Natural killer cell treated with Interleukin-12 subunit alpha and Interleukin-12 subunit beta and Interleukin-15 and Interleukin-18, amount 100 ng/mL, for 72 hours (primary cell): ENCODE measurements at places on chromosomes 7 and 10. TPM values are rescaled to one million over a fixed set of nuclear protein-coding genes. Genes with fewer than 3 reads are reported as not detected.
A peak's percentile ranks its signal among the peaks of the same experiment; 100 is the strongest.

DNA sequence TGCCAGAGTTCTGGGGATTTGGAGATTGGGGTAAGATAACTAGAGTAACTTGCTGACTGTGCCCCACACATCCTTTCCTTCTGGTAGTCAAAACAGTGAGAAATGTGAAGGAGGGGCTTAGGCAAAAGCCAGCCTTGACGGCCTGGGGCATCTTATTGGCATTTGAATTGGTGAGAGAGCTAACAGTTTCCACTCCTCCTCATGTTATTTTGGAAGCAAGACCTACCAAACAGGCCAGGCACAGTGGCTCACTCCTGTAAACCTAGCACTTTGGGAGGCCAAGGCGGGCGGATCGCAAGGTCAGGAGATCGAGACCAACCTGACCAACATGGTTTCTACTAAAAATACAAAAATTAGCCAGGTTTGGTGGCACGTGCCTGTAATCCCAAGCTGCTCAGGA is 596.6 kb downstream of the GRM8 start:
- no peak overlapping the region for H3K4me3 ChIP-seq
- H3K36me3 ChIP-seq, result no peaks in the 10 kb centered on the region
- no peaks in the 10 kb centered on the region for H3K4me1 ChIP-seq
- no peak overlapping the region for H3K27ac ChIP-seq
- no peaks in the 10 kb centered on the region for H3K27me3 ChIP-seq
- DNase-seq, result no peak

DNA sequence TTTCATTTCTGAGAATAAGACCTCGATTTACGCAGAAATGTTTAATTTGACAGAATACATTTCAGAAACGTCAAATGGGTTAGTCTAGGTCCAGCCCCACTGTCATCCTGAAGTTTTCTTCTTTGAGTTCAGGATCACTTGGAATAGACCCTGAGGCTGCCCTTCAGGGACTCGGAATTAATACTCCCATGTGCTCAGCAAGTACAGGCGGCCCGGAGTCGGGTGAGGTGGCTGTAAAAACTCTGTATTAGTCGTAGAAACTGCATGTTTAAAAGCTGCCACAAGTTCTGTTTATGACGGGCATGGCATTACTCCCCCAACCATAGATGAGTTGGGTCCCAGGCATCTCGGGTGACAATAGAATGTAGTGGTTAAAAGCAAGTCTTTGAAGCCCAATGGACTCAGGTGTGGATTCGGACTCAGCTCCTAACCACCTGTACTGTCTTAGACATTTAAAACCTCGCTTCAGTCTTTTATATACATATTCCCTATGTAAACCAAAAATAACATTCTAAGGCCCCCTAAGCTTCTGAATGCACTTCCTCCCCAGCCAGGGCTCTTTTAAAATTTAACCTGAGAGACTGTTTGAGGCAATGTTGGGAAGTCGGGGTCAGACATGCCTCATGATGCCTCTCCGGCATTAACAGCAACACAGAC is 216.3 kb downstream of the ADARB2 start:
- no peak for DNase-seq
- H3K27me3 ChIP-seq, result peaks cover 3% of the 10 kb centered on the region
- H3K4me3 ChIP-seq, result no peak overlapping the region
- no peaks in the 10 kb centered on the region for H3K36me3 ChIP-seq

DNA sequence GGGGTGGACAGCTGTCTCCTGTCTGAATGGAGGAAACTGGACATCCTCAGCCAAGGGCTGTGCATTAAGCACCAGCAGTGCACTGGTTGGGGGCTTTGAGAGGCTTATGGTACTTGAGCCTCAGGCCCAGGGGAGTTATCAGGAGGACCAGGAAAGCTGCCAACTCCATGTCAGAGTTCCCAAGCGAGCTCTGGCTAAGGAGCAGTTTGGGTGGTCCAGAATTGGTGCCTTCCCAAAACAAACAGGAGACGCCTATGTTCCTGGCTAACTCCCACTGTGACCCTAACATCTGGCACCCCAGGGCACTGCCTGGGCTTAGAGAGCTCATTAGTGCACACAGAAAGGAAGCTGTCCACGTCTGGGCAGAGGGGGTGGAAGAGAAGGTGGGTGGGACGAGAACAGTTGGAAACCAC is 408.6 kb upstream of the NPVF start:
- no peaks in the 10 kb centered on the region for H3K36me3 ChIP-seq
- H3K4me1 ChIP-seq, result no peaks in the 10 kb centered on the region
- H3K27me3 ChIP-seq, result peaks cover 5% of the 10 kb centered on the region
- no peak for DNase-seq
- no peak overlapping the region for H3K27ac ChIP-seq

DNA sequence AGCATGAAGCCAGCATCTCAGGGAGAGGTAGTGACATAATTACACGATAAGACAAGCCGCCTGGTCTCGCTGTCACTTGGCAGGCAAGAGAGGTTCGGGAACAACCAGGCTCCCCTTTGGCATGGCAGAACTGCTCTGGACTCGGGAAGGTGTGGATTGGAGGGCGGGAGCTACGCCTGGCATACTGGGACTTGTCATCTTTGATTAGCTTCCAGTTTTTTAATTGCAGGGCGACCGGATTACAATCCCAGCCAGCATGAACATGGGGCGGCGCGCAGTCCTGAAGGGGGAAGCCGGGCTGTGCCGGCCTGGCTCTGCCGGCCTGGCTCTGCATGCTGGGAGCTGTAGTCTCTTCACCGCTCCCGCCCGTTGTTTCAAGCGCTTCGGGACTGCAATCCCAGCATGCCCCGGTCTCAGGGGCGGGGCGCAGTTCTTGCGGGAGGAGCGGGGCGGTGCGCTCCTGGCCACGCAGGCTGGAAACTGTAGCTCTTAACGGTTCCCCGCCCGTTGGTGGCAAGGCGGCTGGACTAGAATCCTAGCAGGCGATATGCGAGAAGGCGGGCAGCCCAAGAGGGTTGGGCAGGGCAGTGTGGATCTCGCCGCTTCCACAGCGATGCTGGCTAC is 45.5 kb upstream of the ZNF716 start:
- H3K4me1 ChIP-seq, result no peaks in the 10 kb centered on the region
- no peak for DNase-seq
- H3K27me3 ChIP-seq, result no peaks in the 10 kb centered on the region
- peaks cover 8% of the 10 kb centered on the region for H3K36me3 ChIP-seq
- H3K27ac ChIP-seq, result no peak overlapping the region

DNA sequence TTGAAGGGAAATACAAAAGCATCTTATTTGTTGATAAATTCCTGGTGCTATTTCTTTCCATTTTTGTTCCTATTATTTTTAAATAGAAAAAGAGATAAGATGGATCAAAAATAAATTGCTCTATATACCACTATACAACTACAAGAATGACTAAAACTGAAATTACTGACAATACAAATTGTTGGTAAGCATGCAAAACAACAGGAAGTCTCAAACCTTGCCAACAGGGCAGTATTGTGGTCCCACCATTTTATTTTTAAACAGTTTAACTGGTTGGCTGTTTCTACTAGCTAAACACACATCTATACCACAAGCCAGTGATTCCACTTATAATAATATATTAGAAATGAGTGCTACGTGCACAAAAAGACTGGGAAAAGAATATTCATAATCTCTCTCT is 213.0 kb downstream of the JAZF1 start:
- no peak for DNase-seq
- peaks cover 37% of the 10 kb centered on the region for H3K4me1 ChIP-seq
- H3K27me3 ChIP-seq, result no peaks in the 10 kb centered on the region
- H3K27ac ChIP-seq, result no peak overlapping the region
- no peaks in the 10 kb centered on the region for H3K36me3 ChIP-seq
- H3K4me3 ChIP-seq, result no peak overlapping the region

DNA sequence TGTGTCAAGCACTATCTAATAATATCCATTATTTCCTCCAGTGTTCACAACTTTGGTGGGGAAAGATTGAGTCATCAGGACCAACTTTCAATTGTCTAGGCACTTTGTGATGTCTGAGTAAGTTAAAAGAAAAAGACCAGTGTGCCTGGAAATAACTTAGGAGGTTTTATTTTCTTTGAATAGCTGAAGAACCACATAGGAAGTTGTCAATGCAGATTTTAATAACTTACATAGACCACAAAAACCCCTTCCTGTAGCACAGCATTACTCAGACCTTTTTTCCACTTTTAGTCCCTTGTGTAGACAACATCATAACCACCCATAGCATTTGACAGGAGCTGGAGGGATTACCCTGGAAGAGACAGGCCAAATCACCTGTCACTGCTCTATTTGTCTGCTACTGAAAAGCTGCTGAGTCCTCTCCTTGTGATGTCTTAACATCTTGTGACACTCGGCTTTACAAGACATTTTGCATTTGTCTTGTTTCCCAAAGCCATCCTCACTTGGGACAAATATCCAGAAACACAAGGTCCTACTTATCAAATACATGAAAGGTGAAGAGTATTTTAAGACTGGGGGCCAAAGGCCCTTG is 241.5 kb upstream of the PTER start:
- H3K36me3 ChIP-seq, result peaks cover 20% of the 10 kb centered on the region
- peak overlapping the region; percentile 66 for H3K4me3 ChIP-seq
- H3K4me1 ChIP-seq, result peaks cover 23% of the 10 kb centered on the region
- H3K27ac ChIP-seq, result peak overlapping the region; percentile 95
- no peak for DNase-seq
- no peaks in the 10 kb centered on the region for H3K27me3 ChIP-seq

GRCh38 chr10:51867956-51868355 is 168.6 kb upstream of the CSTF2T start:
- H3K36me3 ChIP-seq, result no peaks in the 10 kb centered on the region
- no peak overlapping the region for H3K27ac ChIP-seq
- DNase-seq, result no peak
- no peaks in the 10 kb centered on the region for H3K4me1 ChIP-seq

DNA sequence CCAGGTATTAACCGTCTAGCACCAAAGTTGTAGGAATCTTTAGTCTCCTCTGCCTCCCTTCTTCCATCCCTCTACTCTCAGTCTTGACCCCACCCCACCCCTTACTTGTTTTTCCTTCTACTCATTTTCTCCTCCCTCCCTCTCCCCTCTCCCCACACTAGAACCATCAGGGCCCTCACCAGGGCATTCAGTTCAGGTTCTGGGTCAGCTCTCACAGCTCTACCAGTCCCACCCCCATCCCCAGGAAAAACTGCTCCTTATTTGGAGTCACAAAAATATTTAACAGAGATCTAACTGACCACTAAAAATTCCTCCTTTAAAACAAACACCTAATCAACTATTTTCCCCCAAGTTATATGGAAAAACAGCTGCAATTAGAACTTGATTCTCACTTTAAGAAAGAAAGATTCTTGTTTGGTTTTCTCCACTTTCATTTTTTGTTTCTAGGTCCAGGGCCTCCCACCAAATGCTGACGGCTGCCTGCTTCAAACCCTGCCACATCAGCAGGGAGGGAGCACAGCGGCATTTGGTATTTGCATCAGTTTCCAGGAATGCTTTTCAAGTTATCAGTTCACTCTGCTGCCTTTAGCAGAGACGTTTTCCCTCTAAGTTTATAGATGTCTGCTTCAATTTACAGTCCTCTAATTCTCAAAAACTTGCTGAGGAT is 2.8 kb upstream of the COL1A2 start:
- H3K27me3 ChIP-seq, result peaks cover 27% of the 10 kb centered on the region
- no peak overlapping the region for H3K4me3 ChIP-seq
- no peak overlapping the region for H3K27ac ChIP-seq
- H3K4me1 ChIP-seq, result no peaks in the 10 kb centered on the region
- no peaks in the 10 kb centered on the region for H3K36me3 ChIP-seq

Gene ANLN
- total RNA-seq, result 31.1 TPM

GRCh38 chr7:24455813-24456525 is 117.3 kb upstream of the PALS2 start:
- H3K27me3 ChIP-seq, result peaks cover 7% of the 10 kb centered on the region
- no peaks in the 10 kb centered on the region for H3K36me3 ChIP-seq
- no peak overlapping the region for H3K4me3 ChIP-seq
- no peak overlapping the region for H3K27ac ChIP-seq
- no peaks in the 10 kb centered on the region for H3K4me1 ChIP-seq

GRCh38 chr7:76315364-76315763 is 12.9 kb downstream of the HSPB1 start:
- H3K27ac ChIP-seq, result no peak overlapping the region
- DNase-seq, result no peak
- no peaks in the 10 kb centered on the region for H3K27me3 ChIP-seq
- H3K4me1 ChIP-seq, result peaks cover 31% of the 10 kb centered on the region
- H3K4me3 ChIP-seq, result no peak overlapping the region
- no peaks in the 10 kb centered on the region for H3K36me3 ChIP-seq

Gene ACTR3C
- 2.9 TPM for total RNA-seq

Gene TRDMT1
- total RNA-seq, result 8.1 TPM
